ENCODE measurements at places on chromosomes 7 and 10.

GRCh38 chr7:81624650-81625631 is 144.9 kb downstream of the HGF start:
- no peaks in the 10 kb centered on the region for H3K4me1 ChIP-seq
- H3K27me3 ChIP-seq: no peaks in the 10 kb centered on the region
- no peaks in the 10 kb centered on the region for H3K36me3 ChIP-seq

DNA sequence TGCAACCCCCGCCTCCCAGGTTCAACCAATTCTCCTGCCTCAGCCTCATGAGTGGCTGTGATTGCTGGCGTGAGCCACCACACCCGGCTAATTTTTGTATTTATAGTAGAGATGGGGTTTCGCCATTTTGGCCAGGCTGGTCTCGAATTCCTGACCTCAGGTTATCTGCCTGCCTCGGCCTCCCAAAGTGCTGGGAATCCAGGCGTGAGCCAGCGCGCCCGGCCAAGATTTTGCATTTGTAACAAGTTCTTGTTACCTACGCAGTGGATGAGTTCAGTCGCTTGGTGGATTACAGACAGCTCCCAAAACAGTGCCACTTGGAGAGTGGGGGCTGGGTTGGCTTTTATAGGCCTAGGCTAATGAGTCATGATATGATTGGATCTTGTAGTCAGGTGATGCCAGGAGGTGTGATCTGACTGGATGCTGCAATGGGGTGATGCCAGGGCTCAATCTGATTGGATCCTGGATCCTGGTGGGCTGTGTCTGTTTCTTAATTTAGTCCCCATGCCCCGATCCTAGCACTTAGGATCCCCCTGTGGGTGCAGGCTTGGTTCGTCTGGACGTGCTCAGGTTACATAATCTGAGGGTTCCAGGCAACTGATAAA is 20.3 kb downstream of the SBDS start:
- H3K4me3 ChIP-seq: no peak overlapping the region
- H3K27ac ChIP-seq: no peak overlapping the region
- no peak for DNase-seq
- no peaks in the 10 kb centered on the region for H3K4me1 ChIP-seq
- H3K36me3 ChIP-seq: no peaks in the 10 kb centered on the region
- H3K27me3 ChIP-seq: no peaks in the 10 kb centered on the region

DNA sequence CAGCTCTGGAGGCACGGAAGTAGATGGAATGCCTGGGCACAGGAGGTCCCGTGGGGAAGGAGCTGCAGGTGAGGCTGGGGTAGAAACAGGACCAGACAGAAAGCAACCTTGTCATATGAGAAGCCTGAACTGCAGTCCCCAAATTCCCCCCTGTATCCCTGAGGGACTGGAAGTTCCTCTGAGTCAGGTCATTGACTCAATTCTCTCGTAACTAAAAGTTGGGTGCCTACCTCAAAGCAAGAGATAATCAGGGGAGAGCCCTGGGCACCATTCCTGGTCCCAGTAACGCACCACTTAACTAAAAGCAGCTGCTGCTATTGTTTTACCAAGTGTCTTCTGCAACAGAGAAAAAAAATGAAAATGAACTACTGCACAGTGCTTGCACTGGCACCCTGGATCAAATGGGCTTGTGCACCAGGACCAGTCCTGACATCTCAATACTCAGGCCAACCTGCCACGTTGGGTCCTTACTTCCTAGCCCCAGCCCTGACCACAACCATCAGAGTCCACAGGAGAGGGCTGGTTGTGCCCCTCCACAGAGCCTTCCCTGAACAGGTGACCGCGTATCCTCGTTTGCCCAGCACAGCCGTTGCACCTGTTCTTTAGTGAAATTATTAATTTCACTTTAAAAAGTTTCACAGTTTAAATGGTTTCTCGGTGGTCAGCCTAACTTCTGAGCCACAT is 79.3 kb downstream of the GRID1 start:
- no peaks in the 10 kb centered on the region for H3K4me1 ChIP-seq
- no peak for DNase-seq
- H3K27me3 ChIP-seq: no peaks in the 10 kb centered on the region

GRCh38 chr7:51310131-51310583 is 6.5 kb downstream of the COBL start:
- no peaks in the 10 kb centered on the region for H3K4me1 ChIP-seq
- H3K36me3 ChIP-seq: no peaks in the 10 kb centered on the region
- H3K4me3 ChIP-seq: no peak overlapping the region
- no peak overlapping the region for H3K27ac ChIP-seq
- DNase-seq: no peak
- no peaks in the 10 kb centered on the region for H3K27me3 ChIP-seq

GRCh38 chr10:102795453-102796406 is 41.5 kb downstream of the CYP17A1 start:
- H3K27ac ChIP-seq: no peak overlapping the region
- H3K4me3 ChIP-seq: peak overlapping the region; percentile 17
- H3K27me3 ChIP-seq: no peaks in the 10 kb centered on the region
- H3K4me1 ChIP-seq: peaks cover 13% of the 10 kb centered on the region
- no peaks in the 10 kb centered on the region for H3K36me3 ChIP-seq
- DNase-seq: no peak

- no peaks in the 10 kb centered on the region for H3K4me1 ChIP-seq
- no peaks in the 10 kb centered on the region for H3K36me3 ChIP-seq
- DNase-seq: no peak
These were observed 364.3 kb upstream of the PLXDC2 start for GRCh38 chr10:19451937-19452336.

DNA sequence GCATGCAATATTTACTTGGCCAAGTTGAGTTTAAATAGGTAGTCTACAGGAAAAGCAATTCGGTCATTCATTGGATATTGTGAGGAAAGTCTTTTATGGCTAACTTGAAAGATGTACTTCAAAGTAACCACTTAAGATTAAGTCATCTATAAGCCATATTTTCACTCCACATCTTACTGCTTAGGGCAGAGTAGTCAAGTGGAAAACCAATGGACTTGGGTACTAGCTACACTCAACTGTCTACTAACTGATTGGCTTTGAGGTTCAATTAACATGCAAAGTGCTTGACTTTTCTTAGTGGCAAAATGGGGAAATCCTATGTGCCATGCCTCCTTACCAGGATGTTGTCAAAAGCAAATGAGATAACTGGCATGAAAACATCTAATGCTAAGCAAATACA is 51.0 kb downstream of the CAV1 start:
- no peak overlapping the region for H3K27ac ChIP-seq
- DNase-seq: no peak
- H3K36me3 ChIP-seq: no peaks in the 10 kb centered on the region
- no peaks in the 10 kb centered on the region for H3K4me1 ChIP-seq
- no peaks in the 10 kb centered on the region for H3K27me3 ChIP-seq

GRCh38 chr7:134699021-134699818 is 52.6 kb downstream of the BPGM start:
- H3K4me3 ChIP-seq: no peak overlapping the region
- H3K36me3 ChIP-seq: no peaks in the 10 kb centered on the region
- H3K27me3 ChIP-seq: no peaks in the 10 kb centered on the region
- no peak for DNase-seq
- H3K4me1 ChIP-seq: no peaks in the 10 kb centered on the region
- H3K27ac ChIP-seq: no peak overlapping the region

DNA sequence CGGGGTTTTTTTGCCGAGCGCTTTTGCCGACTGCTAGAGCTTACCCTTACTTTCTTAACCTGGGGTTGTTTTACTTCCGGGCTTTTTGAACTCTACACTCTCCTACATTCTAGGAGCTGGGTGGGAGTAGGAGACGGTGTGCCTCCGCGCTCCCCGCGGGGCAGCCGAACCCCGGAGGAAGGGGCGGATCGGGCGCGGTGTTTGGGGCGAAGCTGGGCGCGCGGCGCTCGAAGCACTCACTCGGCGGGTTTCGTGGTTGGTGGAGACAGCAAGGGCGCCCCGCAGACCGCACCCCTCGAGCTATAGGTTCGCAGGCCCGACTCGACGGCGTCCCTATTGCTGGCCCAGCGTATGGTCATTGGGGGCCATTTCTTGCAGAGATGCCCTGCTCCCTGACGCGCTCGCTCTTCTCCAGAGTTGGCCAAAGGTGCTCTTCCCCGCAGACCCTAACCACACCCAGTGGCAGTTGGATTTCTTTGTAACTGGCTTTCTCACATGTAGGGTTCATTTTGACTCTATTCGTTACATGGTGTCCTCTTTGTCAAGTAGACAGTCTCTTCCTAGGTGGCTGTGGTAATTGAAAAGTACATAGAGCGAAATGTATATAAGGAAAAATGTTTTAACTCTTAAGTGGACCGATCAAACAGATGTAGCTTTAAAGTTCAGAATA is 364 bp downstream of the ZNF518A start:
- no peaks in the 10 kb centered on the region for H3K27me3 ChIP-seq
- H3K4me3 ChIP-seq: peak overlapping the region; percentile 88
- DNase-seq: no peak
- peaks cover 4% of the 10 kb centered on the region for H3K36me3 ChIP-seq
- peaks cover 6% of the 10 kb centered on the region for H3K4me1 ChIP-seq

GRCh38 chr10:72692994-72693781 is 1.2 kb downstream of the MCU start:
- peak; percentile 41 for DNase-seq
- H3K27ac ChIP-seq: peak overlapping the region; percentile 68
- peaks cover 12% of the 10 kb centered on the region for H3K4me1 ChIP-seq
- no peaks in the 10 kb centered on the region for H3K27me3 ChIP-seq
- H3K36me3 ChIP-seq: peaks cover 3% of the 10 kb centered on the region
- H3K4me3 ChIP-seq: peak overlapping the region; percentile 86

GRCh38 chr10:1070919-1071318 is 14.7 kb downstream of the WDR37 start:
- peaks cover 15% of the 10 kb centered on the region for H3K4me1 ChIP-seq
- H3K4me3 ChIP-seq: no peak overlapping the region
- no peaks in the 10 kb centered on the region for H3K27me3 ChIP-seq
- peaks cover 24% of the 10 kb centered on the region for H3K36me3 ChIP-seq
- H3K27ac ChIP-seq: no peak overlapping the region
- DNase-seq: no peak

DNA sequence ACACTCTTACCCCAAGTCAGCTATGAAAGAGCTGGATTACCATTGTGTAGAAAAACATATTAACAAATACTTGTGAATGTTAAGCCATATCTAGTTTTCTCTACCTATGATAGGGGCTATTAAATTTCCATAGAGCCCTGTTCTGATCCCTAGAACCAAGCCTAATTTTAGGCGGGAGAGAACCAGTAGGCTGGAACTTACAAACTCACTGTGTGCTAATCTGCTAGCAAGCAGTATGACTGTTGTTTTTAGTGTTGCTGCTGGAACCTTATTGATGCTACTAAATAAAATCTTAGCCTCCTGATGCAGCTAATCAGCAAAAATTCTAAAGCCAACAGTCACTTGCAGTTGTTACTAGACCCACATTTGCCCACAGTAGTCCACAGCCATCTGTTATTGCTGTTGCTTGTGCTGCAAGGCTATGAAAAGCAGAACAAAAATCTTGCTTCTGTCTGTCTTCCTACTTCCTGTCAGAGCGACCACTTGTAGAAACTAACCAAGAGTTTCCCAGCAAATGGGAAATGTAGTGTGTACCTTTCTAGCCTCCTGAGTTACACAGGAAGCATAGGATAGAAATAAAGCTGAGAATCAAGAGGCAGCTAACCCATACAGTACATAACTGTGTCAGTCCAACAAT is 368.4 kb downstream of the ARL4A start:
- peaks cover 3% of the 10 kb centered on the region for H3K4me1 ChIP-seq
- no peaks in the 10 kb centered on the region for H3K36me3 ChIP-seq
- H3K27ac ChIP-seq: no peak overlapping the region

DNA sequence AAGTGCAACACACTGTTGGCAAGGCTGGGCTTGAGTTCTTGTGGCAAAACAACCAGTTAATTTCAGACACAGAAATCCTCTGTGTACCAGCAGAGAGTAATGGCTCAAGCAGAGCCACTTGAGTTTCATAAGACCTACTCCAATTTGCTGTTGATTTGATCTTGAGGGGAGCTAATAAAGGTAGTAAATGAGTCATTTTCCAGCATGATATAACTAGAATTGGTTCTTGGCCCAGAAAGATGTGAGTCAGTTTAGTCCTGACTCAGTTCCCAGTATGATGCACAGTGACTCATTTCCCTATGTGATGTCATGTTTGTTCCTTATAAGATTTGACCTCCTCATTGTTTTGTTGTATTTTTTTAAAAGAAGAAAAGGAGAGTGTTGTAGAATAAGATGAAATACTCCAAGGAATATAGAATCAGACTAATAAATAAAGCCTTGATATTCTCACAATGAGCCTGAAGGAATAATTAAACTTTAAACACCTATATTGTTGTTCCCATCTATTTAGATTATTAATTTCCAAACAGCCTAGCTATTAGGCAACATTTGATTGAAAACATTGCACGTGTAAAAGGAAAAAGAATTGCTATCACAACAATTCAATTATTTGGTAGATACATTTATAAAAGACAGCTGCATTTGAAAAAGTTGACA is 186.2 kb downstream of the REEP3 start:
- no peak for DNase-seq
- H3K36me3 ChIP-seq: no peaks in the 10 kb centered on the region
- H3K27me3 ChIP-seq: no peaks in the 10 kb centered on the region
- H3K4me1 ChIP-seq: no peaks in the 10 kb centered on the region

DNA sequence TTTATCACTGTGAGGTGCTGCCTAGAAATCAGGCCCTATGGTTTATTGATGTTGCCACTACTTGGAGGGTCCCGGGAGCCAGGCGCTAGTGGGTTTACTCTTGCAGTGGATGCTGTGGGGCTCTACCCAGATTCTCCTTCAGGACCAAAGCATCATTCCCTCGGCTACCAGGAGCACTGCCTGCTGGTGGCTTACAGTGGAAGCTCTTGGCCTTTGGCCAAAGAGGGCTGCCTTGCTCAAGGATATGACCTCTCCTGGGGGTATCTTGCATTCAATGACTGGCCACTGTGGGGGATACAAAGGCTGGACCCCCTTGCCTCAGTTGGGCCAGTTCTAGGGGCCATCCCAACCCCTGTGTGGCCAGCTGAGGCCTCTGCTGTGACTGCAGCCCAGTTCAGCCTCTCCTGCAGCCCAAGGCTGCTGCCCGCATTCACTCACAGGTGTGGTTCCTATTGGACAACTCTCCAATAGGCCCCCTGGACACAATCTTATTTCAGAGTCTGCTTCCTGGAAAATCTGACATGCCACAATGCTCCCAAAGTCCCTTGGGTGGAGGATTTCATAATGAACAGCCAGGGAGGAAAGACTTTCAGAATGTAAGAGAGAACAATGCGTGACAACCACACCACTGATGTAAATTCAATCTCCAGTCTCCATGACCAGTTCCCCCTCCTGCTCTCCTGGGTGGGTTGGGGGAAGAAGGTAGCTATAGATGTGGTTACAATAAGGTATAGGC is 196.3 kb downstream of the SNX10 start:
- H3K36me3 ChIP-seq: no peaks in the 10 kb centered on the region
- H3K27me3 ChIP-seq: no peaks in the 10 kb centered on the region
- no peak for DNase-seq

GRCh38 chr7:153022475-153023193 is 263.1 kb downstream of the ACTR3B start:
- H3K27ac ChIP-seq: no peak overlapping the region
- H3K4me3 ChIP-seq: no peak overlapping the region
- no peaks in the 10 kb centered on the region for H3K27me3 ChIP-seq
- no peaks in the 10 kb centered on the region for H3K4me1 ChIP-seq
- no peaks in the 10 kb centered on the region for H3K36me3 ChIP-seq
